Pons (tissue), 1 donor: ENCODE measurements at places on chromosomes 5 and 9.

DNA sequence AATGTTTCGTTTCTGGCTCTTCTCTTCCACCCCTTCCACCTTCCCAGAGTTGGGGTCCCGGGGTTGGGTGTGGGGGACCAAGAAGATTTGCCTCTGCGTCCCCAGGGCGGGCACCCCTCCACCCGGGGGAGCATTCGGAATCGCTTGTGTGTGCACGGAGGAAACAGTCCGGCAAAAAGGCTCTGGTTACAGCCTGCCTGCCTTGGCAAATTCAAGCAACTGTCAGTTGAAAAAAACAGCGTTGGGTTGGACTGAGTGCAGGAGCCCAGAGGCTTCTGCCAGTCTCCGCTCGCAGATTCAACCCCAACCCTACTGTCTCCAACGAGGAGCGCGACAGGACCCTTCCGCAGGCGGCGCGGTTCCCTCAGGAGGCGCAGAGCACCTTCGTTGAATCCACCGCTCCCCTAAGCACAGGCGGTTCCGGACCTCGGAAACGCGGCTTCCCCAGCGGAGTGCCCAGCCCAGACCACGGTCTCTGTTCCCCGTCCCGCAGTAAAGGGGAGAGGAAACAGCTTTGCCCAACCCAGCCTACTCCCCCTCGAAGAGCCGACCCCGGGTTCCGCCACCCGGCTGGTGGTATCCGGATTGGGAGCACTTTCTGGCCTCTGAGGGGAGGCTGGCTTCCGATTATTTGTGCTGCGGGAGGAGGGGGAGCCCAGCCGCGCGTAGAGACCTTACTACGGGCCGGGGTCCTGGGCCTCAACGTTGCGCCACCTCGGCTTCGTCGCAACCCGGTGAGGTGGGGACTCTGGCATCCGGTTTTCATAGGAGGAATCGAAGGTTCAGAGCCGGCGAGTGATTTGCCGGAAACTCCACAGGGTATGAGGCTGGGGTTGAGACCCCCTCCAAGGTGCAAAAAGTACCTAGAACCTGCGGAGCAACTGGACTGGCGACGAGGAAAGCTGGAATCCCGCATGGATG lies 9.6 kb downstream of the LHX6 start:
- no peak for DNase-seq

- no peak for DNase-seq
Observed at GRCh38 chr5:159663986-159664385, 252.3 kb upstream of the ADRA1B start.

DNA sequence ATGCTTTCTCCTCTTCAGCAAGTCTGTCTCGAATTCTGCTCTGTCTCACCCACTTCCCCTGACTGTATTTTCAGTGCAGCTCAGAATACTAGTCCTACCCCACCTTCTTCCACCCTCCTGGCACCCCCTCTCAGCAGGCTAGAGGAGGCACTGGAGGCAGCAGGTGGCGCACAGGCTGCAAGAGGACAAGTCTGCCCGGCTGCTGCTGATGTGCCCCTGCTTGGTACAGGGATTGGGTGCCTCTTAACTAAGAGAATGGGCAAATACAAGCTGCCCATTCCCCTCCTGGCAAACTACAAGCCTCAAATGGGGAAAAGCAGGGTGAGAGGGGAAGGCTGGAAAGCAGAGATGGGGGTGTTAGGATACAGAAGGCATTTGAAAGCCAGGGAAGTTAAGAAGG lies 5.1 kb downstream of the TLN1 start:
- no peak for DNase-seq

DNA sequence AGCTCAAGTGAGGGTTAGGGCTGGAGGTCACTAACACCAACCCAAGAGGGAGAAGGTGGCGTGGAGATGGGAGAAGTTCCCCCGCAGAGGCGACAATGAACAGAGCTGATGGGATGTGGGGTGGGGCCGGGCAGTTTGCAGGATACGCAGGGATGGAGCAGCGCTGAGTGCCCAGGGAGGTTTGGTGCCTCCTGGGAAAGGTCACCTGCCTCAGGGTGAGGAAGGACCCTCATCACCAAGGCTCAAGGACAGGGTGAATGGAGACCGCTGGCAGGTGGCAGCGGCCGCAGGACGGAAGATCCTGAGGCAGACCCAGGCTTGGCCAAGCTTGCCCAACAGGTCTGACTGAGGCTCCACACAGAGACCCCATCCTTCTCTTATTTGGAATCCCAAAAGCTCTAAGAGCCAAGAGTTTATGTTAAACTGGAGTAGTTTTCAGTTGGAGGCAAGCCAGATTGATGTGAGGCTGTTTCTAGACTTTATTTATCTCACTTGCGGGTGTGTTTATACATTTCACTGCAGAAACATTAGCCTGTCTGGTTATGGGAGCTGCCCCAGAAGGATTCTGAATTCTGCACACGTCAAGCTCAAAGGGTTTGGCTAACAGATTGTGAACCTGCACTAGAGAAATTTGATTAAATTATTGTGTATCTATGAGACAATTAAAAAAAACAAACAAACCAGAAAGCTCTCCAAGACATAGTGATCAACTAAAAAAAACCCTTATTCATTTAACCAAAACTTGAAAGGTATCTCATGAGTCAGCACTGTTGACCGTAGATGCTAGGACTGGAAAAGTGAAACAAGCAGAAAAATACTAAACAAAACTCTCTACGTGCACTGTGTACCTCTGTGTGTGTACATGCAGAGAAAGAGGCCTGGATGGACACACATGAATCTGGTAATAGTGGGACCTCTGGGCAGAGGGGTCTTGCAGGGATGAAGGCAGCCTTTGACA lies 146.2 kb upstream of the PHYKPL start:
- DNase-seq: no peak

DNA sequence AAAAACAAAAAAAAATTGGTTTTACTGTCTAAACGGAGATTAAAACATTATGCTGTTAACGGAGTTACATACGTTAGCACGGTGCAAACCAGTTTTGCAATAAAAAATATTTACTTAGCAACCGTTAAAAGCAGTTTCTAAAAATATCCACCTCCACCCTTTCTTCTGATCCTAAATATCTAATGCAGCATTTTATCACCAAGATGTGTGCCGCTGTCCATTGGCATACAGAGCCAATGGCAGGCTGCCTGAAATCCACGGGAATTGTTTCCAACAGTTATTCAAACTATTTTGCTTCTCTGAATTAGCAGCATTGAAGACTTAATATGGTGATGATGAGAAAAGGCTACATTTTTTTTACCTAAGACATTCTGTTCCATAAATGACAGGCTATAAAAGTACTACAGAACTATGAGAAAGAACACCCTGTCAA lies 61.6 kb downstream of the CSNK1A1 start:
- no peak for DNase-seq

DNA sequence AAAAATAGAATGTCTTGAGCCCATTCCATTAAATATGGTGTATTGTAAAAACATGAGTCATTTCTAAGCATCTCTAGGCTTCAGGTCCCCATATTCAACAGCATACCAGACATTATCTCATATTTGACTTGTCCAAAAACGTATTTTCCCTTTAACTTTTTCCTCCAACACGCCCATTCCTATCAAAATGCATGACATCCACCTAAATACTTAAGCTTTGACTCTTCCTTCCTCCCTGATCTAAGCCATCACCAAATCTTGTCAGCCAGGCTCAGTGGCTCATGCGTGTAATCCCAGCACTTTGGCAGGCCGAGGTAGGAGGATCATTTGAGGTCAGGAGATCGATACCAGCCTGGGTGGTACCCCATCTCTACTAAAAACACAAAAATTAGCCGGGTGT lies 23.9 kb downstream of the VCP start:
- DNase-seq: no peak

DNA sequence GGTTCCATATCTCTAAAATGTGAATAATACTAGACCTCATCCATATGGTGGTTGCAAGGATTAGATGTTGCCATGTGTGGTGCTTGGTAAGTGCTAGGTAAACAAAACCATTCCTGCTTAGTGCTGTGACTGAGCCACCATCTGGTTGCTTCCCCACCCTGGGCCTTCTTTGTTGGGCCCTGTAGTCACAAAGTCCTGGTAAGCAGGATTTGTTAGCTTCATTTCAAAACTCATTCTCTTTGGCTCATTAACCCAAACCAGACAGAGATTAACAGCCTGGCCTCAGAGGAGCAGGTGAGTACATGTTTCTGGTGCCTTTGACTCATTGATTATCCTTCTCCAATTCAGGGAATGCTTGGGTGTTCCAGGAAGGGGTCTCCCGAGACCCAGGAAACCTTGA lies 240.2 kb downstream of the ARHGAP26 start:
- DNase-seq: no peak

DNA sequence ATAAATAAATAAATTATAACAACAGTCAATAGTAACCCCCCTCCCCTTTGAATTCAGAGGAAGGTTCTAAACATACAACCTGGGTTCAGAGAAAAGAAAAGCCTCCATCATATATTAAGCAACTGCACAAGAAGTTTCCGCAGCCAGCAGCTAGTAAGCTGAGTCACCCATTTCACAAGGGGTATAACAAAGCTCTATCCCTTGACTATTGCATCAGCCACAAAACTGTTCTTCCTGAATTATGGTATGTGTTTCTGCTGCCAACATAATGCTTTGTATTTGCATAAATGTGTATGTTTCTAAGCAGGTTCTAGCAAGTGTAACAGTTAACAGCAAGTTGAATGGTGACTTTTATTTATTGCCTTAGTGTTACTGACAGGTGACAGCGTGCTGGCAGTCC lies 6.8 kb upstream of the CEP120 start:
- no peak for DNase-seq

- no peak for DNase-seq
Observed at GRCh38 chr9:22383718-22384117, 62.9 kb upstream of the DMRTA1 start.

DNA sequence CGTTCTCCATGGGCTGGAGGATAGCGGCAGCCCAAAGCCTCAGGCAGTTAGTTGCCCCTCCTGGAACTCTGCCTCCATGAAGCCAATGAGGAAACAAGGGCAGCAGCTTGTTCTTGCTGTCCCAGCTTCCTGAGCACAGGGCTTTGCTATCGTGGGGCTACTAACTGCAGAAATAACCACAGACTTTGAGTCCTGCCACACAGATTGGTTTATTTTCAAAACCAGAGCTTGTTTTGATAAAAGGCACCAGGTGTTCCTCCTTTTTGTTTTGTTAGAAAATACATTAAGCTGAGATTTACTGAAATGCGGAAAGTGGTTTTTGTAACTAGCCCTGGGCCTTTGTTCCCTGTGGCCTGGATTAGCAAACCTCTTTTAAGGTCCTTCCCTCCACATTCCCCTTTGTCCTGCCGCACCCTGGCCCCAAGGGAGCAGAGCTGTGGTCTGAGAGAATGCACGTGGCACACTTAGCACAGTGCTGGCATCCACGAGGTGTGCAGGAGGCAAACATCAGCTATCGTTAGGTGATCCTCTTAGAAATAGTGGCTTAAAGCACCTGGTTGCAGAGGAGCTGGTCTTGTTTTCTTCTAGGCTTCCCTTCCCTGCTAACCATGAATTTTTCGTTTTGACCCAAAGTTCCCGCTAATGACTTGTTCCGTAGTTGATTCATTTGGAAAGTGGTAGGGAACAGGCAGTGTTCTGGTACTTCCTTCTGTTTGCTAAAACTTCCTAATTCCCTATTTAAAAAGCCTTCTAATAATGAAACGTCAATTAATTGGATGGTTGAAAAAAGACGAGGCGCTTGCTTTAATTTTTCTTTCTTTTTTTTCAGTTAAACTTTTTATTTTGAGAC lies 21.5 kb downstream of the MVB12B start:
- DNase-seq: peak; percentile 84

- no peak for DNase-seq
Observed at GRCh38 chr9:14780693-14781092, 58.2 kb upstream of the CER1 start.

DNA sequence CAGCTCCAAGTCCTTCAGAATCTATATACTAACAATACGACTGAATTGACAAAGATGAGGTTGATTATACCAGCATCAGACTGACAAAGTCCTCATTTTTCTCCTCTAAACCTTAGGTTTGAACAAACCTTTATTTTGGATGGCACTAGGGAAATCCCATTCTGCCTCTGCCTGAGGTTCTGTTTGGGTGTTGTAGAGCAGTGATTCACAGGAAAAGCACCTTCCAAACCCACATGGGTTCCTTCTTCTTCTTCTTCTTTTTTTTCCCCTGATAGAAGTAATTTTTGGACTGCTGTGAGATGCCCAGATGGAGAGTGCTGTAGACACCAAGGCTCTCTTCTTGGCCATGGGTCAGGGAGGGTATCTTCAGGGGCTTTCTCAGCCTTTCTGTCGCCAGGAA lies 164.9 kb upstream of the PAPPA start:
- DNase-seq: no peak

DNA sequence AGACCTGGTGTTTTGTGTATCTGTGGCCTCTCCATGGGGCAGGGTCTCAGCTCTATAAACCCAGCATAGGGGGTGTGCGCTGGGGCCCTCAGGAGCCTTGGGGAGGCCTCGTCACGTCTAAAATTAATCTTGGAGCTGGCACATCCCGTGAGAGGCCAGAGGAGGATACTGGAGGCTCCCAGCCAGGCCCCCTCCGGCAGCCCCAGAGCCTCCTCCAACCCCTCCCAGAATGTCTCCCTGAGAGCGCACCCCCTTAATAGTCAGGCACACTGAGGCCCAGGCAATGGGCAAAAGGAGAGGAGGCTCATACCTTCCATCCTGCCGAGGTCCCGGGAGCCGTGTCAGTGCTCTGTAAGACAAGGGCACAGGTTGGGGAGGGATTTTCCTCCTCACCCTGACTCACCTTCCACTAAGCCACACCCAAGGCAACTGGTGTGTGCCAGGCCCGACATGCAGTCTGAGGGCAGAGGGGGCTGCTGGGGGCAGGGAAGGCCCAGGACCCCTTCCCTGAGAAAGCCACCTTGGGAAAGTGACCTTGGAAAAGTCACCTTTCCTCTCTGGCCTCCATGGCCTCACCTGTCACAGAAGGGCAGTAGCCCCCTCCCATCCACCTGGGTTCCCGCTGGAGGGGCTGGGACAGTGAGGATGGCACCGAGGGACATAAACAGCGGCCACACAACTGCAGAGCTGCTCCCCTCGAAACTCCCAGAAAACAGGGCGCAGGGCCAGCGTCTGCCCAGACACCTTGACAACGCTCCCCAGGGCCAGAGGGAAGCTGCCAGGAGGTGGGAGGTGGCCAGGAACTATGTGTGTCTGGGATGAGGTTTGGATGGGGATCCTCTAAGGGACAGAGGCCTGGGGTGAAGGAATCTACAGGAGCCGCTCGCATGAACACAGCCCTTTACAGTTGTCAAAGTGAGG lies 2.9 kb downstream of the AK1 start:
- no peak for DNase-seq

DNA sequence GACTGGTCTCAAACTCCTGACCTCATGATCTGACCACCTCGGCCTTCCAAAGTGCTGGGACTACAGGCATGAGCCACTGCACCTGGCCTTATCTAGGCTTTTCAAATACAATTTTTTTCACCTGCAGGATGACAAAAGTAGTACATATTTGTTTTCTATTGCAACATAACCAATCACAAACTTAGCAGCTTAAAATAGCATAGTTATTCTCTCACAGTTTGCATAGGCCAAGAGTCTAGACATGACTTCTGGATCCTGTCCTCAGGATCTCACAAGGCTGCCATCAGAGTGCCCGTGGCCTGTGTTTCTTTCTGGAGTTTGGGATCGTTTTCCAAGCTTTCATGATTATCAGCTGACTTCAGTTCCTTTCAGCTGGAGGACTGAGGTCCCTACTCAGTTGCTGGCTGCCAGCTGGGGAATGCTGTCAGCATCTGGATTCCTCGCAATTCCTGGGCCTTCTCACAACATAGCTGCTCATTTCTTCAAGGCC lies 348.9 kb downstream of the ARHGEF28 start:
- no peak for DNase-seq
